ENCODE measurements at places on chromosomes 11 and 22.

DNA sequence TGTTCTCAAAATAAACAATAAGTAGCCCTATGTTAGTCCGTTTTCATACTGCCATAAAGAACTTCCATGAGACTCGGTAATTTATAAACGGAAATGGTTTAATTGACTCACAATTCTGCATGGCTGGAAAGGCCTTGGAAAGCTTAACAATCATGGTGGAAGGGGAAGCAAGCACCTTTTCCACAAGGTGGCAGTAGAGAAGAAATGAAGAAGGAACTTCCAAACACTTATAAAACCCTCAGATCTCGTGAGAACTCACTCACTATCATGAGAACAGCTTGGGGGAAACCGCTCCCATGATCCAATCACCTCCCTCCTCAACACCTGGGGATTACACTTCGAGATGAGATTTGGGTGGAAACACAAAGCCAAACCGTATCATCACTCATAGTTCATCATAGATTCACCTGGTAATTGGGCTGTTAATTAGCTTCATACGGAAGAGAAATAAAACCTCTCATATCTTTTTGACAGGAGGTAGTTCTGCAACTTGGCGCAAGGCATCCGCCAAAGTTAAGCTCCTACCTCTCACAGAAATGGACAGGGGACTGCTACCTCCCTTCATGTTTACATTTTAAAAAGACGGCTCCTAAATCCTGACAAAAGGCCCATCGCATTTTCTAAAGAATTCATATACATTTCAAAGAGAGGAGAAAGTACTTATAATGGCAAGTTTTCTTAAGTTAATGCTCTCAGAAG lies 49.0 kb downstream of the MUC15 start:
- no peak for DNase-seq

GRCh38 chr11:64553554-64554201 lies 37.3 kb upstream of the SLC22A12 start:
- DNase-seq = peak; percentile 7

GRCh38 chr11:129260750-129261149 lies 68.6 kb upstream of the ARHGAP32 start:
- no peak for DNase-seq

DNA sequence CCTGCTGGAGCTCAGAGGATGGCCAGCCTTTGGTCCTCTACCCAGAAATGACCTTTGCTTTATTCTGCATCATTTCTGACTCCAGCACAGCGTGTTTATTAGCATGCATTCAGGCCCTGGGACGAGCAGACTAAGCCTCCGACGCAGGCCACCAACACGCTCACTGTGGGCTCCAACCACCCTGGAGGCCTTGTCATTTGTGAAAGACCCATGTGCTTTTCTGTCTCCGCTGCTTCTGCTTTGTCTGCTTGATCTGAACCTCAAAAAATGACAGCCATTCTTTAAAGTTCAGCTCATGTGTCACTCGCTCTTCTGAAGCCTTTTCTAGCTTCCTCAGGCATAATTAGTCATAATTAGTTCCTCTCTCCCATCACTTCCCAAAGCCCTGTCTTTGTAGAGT lies 109.1 kb upstream of the TIMP3 start:
- no peak for DNase-seq

DNA sequence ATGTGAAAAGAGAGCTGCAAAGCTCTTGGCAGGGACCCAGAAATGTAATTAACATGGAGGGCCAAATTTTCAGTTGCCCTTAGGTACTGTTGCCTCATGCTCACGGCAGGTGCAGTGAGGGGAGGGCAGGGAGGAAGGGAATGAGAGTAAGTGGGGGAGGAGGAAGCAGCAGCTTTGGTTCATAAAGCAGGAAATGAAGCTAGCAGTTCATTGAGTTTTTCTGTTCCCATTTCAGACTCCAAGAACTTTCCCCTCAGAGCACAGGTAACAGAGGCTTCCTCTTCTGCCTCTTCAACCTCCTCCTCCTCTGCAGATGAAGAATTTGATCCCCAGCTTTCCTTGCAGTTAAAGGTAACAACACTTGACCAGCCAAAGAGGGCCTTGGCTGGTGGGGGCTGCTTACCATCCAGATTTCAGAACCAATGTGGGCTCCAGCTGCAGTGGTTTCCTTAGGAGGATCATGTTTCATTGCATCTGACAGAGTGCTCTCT lies 57.9 kb upstream of the PARVA start:
- no peak for DNase-seq

- DNase-seq = peak; percentile 97
These were observed 489.4 kb downstream of the KCNA4 start for GRCh38 chr11:29527391-29527936.

DNA sequence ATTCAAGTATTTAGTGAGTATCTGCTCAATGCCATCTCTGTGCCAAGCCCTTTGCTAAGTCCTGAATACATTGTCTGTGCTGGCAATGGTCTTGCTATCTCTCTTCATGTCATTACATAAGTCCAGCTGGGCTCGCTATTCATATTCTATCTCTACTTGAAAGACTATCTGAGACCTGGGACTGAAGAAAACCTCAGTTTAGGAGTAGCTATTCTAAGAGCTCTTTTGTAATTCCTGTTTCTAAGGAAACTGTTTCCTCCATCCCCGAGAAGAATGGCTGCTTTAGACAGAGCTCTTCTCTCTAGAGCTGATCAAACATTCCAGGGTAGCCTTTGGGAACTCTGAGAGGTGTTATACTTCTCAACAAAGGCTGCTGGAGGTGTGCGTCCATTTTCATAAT lies 33.0 kb downstream of the SLC17A6 start:
- no peak for DNase-seq

GRCh38 chr11:128047026-128047425 lies 540.3 kb downstream of the ETS1 start:
- DNase-seq = no peak

DNA sequence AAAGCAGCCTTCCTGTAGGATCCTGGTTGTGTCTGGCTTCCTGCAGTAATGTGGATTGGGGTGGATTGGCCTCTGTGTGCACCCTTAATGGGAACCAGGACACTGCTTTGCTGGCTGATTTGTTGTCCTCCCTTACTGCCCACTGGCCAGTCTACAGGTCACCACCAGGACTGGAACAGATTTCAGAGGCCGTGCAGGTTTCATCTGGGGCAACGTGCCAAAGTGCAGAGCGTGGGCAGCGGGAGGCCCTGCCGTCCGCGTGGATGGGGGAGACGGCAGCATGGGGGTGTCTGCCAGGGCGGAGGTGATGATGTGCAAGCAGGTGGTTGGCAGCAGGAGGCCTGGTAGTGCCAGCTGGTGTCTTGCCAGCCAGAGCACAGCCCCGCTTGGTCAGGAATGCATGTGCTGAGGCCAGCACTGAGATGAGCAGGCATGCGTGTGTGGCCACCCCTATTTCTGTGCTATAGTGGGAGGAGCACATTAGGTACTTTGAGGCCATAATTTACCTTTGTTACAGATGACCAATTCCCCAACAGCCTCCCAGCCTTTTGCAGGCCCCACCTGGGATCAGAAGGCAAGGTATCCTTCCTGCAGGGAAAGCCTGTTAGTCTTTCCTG lies 24.3 kb downstream of the BCR start:
- no peak for DNase-seq

- no peak for DNase-seq
These were observed 27.7 kb downstream of the SLC36A4 start for GRCh38 chr11:93169950-93170561.

DNA sequence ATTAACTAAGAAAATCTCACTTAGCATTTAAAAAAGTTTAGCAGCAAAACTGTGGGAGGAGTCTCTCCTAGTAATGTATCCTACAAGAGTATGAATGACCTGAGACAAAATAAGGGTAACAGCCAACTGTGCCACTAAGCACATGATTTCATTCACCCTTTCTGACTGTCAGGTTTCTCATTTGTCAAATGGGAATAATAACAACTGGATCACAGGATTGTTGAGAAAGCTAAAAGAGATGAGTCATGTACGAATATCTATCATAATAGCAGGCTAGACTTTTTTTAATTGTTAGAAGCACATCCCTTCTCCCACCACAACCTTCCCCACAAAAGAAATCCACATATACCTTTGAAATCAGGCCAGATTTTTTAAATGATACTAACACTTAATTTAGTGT lies 39.5 kb downstream of the MTMR2 start:
- no peak for DNase-seq

GRCh38 chr11:2369320-2369719 lies 7.8 kb upstream of the CD81 start:
- no peak for DNase-seq

DNA sequence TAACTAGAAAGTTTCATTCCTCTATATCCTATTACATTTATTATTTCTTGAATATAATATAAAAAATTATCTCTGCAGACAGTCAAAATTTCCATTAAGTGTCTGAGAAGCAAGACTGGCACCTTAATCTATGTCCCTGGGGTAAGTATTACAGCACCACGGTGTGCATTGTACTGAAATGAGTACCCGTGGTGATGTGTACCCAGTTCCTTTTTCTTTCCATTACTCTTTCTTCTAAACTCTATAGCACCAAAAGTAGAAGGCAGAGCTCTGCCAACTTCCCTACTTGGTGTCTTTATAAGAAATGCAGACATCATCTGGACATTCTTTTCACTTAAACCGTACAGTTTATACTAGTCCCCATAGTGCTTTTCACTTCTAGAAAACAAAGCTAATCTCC lies 161.7 kb downstream of the GUCY1A2 start:
- no peak for DNase-seq

DNA sequence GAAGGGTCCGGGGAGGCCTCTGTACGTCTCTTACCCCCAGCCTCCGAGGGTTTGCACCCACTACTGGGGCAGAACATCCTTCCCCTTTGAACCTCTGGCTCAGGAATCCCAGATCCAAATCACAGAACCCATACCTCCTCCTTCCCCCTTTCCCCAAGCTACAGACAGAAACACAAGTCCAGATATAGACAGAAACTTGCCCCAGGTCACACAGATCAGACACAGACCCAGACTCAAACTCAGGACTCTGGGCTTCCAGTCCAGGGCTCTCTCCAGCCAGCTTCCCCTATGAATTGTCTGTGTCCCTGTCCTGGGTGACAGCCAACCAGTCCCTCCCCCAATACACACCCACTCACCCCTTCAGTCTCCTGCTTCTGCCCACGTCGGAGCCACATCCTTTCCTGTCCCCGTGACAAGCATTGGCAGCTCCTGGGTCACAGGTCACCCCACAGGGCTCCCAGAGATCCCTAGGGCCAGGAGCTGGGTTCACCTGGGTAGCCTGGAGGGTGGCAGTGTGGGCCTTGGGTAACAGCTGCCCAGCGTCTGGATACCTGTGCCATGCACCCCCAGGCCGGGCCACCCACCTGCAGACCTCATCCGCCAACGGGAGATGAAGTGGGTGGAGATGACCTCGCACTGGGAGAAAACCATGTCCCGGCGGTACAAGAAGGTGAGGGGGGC lies 772 bp downstream of the TBC1D10C start:
- DNase-seq = no peak

- no peak for DNase-seq
These were observed 26.9 kb downstream of the HIRA start for GRCh38 chr22:19404676-19405075.

DNA sequence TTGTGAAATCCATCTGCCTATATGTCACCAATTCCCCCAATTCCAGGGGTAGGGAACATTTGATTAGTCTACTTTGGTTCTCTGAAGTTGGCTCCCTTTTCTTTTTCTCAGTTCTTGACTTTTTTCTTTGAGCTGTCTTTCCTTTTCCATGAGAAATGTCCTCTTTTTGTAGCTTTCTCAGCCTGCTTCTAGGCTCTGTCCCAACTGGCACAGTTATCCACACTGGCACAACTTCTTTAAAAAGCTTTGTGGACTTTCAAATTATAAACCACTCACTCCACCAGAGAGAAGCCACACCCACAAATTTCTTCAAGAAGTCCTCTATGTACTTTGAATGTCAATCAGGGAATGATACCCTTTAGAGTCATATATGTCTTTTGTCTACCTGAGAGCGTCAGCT lies 100.5 kb downstream of the TTC17 start:
- no peak for DNase-seq
